COLO829 (cell line): ENCODE measurements at places on chromosomes 3 and 15.

DNA sequence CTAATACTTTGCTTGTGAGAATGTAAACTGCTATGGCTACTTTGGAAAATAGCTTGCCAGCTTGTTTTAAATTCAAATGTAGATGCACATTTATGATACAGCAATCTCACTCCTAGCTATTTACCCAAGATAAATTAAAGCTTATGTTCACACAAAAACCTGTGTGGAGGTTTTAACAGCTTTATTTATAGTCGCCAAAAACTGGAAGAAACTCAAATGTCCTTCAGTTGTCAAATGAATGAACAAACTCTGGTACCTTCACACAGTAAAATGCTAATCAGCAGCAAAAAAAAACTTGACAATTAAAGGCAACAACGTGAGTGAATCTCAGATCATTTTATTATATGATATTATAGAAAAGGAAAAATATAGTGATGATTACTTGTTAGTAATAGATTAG lies 248.6 kb upstream of the NECTIN3 start:
- DNase-seq = no peak

GRCh38 chr3:172323894-172324610 lies 124.2 kb downstream of the GHSR start:
- DNase-seq = no peak

- no peak for DNase-seq
Measured at GRCh38 chr3:78621061-78621716, 1146.6 kb downstream of the ROBO1 start.

DNA sequence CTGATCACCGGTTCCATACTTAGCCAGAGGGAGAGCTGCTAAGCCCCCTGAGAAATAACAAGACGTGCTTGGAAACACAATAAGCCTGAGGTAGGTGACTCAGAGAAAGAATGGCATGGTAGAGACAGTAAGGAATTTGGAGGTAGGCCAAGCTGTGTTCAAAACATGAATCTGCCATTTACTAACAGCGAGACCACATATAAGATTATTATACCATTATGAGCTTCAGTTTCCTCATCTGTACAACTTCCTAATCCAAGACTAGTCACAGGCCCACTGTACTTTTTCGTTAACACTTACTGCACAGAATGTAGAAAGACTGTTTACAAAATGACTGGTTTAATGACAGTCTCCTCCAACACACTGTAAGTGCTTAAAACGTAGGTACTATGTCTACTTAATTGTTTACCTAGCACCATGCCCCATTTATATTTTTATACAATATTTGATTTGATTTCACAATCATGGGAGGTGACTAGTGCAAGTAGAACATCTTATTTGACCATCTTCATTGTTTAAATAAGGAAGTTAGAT lies 25.7 kb downstream of the ATOSA start:
- no peak for DNase-seq

GRCh38 chr3:116939091-116939490 lies 229.5 kb downstream of the TUSC7 start:
- peak; percentile 18 for DNase-seq

GRCh38 chr3:108959017-108959416 lies 5.3 kb upstream of the GUCA1C start:
- DNase-seq = peak; percentile 18

DNA sequence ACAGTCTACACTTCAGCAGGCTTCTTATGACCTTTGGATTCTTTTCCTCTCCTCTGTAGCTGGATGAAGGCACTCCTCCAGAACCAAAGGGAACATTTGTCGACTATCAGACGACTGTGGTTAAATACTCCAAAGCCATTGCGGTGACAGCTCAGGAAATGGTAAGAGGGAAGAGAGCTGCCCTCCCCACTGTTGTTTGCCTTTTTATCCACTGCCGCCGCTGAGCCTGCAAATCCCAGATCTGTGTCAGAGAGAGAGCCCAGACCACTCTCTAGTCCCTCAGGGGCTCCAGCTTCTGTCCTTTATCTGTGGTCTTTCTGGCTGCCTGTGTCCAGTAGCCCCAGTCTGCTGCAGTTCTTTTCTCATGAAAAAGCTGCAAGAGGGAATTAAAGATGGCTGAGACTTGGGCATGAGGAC lies 261.5 kb upstream of the TPM1 start:
- DNase-seq = no peak

GRCh38 chr3:43148033-43148432 lies 42.2 kb upstream of the POMGNT2 start:
- DNase-seq = no peak
